Progenitor cell of endocrine pancreas (in vitro differentiated cells): ENCODE measurements at places on chromosomes 3 and 15. TPM values are rescaled to one million over a fixed set of nuclear protein-coding genes. Genes with fewer than 3 reads are reported as not detected.

The ARNT2 gene
- total RNA-seq: 37.3 and 38.9 TPM in 2 replicates

GRCh38 chr3:12884186-12884680 is 42.9 kb upstream of the RPL32 start:
- no peaks in the 10 kb centered on the region for H3K36me3 ChIP-seq
- H3K4me1 ChIP-seq: peaks cover 6% of the 10 kb centered on the region
- no peak overlapping the region for H3K27ac ChIP-seq
- no peak overlapping the region for H3K4me3 ChIP-seq

DNA sequence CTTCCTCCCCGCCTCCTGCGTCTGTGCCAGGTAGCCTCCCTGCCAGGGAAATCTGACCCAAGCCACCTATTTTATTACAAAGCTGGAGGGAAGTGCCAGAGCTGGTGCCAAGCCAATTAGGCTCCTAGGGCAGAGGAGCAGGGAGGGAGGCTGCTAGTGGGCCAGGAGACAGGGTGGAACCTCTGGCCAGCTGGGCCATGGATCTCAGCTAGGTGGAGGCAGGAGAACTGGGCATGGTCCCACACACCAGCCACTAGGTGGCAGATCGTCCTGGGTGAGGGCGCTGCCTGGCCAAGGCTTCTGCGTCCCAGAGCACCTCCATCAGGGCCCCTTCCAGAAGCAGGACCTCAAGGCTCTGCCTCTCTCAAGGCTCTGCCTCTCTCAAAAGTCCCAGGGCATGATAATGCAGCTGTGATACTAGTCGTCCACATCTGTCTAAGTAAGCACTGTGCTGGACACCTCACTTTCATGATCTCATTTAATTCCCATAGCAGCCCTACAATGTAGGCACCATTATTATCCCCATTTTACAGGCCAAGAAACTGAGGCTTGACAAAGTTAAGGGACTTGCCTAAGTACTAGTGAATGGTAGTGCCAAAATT is 4.5 kb upstream of the RFT1 start:
- H3K27ac ChIP-seq: no peak overlapping the region

The C3orf85 gene
- not detected in 2 replicates for total RNA-seq

The TTLL13 gene
- total RNA-seq: 0.69 TPM in 1 of 2 replicates, not detected in the other

GRCh38 chr3:54960082-54960481 is 32.2 kb upstream of the LRTM1 start:
- H3K27ac ChIP-seq: no peak overlapping the region
- H3K4me1 ChIP-seq: peaks cover 10% of the 10 kb centered on the region

The SCG5 gene
- total RNA-seq: 18.2 and 19.4 TPM in 2 replicates

- H3K4me3 ChIP-seq: no peak overlapping the region
- H3K4me1 ChIP-seq: no peaks in the 10 kb centered on the region
- H3K27me3 ChIP-seq: no peaks in the 10 kb centered on the region
- no peak for DNase-seq
Measured at GRCh38 chr3:119613201-119613600, 15.5 kb downstream of the PLA1A start.

DNA sequence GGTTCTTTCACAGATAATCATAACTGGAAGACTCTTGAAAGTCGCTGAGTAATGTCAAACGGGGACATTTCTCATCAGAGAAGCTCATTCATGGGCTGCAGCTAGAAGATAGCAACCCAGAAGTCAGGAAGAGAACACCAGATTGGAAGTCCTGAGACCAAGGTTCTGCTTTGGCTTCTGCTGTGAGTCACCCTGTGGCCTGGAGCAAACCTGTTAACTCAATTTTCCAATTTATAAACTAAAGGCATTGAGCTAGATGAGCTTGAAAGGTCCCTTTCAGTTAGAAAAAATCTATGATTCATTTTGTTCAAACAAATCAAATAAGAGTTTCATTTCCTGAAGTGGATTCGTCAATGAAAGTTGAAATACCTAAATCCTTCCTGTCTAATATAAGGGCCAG is 402.2 kb downstream of the EPHB1 start:
- peaks cover 3% of the 10 kb centered on the region for H3K4me1 ChIP-seq
- H3K27ac ChIP-seq: no peak overlapping the region
- DNase-seq: no peak

- no peak for DNase-seq
- no peak overlapping the region for H3K27ac ChIP-seq
- H3K27me3 ChIP-seq: no peaks in the 10 kb centered on the region
- H3K36me3 ChIP-seq: no peaks in the 10 kb centered on the region
- no peaks in the 10 kb centered on the region for H3K4me1 ChIP-seq
Measured at GRCh38 chr15:85986741-85987140, 92.9 kb upstream of the AGBL1 start.

The LRRC31 gene
- total RNA-seq: 0.67 and 1.2 TPM in 2 replicates

GRCh38 chr3:124078953-124079911 is 87.3 kb upstream of the ROPN1 start:
- peak overlapping the region; percentile 6 for H3K27ac ChIP-seq
- no peaks in the 10 kb centered on the region for H3K27me3 ChIP-seq
- no peak for DNase-seq
- peaks cover 4% of the 10 kb centered on the region for H3K4me1 ChIP-seq

DNA sequence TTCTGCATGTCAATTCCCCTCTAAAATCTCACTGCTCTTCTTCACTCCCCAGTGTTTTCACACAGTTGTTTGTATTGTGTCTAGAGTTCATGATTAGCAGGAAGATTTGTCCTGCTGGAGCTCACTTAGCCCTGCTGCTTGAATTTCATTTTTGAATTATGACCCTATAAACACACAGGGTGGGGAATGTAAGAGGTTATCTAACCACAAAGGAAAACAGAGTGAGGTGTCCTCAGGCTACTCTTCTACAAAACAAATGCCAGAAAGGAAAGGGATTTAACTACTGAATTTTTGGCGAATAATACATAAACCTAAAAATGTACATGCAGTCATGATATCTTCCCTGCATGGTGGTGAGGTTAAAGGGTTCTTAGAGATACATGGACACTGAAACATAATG is 215.1 kb upstream of the CNTN4 start:
- H3K36me3 ChIP-seq: no peaks in the 10 kb centered on the region
- H3K27ac ChIP-seq: no peak overlapping the region
- no peaks in the 10 kb centered on the region for H3K27me3 ChIP-seq
- no peak overlapping the region for H3K4me3 ChIP-seq
- no peaks in the 10 kb centered on the region for H3K4me1 ChIP-seq
- DNase-seq: no peak

DNA sequence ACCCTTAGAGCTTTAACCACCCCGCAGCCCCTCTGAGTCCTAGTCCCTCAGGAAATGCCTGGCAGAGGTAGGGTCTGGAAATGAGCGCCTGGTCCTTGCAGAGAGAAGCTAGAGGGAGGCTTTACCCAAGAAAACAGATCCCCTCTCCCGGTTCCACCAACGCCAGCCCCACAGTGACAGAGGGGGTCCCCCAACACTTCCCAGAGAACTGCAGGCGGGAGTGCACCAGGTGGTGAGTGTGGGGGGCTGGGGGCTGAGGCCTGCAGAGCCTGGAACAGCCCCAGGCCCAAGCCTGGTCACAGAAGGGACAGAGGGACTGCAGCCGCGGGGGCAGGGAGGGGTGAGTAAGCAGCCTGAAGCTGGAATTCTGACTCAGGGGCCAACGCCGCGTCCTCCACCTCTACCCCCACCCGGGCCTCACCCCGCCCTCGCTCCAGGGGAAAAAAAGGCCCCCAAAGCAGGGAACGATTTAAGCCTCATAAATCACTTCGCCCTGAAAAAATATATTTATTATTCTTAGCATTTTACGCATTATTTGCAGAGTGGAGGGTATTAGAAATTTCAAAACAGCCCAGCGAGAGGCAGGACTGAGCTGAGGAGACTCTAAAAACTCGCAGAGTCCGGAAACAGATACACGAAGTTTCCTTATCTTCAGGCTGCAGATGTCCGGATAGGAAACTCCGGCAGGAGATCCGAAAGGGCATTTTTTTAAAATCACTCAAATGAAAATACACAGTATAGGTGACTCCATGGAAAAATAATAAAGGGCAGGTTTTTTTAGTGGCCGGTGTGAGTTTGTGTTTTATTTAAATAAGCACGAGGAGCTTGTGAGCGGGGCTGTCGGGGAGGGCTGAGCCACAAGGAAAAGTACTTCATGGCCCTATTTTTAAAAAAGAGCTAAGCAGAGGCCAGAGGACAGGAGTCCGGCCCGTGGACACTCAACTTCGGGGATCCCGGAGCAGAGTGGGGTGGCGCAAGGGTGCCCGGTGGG is 10.0 kb downstream of the GATA2 start:
- H3K36me3 ChIP-seq: no peaks in the 10 kb centered on the region
- no peak for DNase-seq
- H3K4me3 ChIP-seq: no peak overlapping the region
- H3K27me3 ChIP-seq: peaks cover 87% of the 10 kb centered on the region

The SLC12A1 gene
- total RNA-seq: 0.16 TPM in 1 of 2 replicates, not detected in the other

The TMCO5A gene
- not detected in 2 replicates for total RNA-seq

- no peak overlapping the region for H3K4me3 ChIP-seq
- DNase-seq: no peak
- H3K4me1 ChIP-seq: peaks cover 69% of the 10 kb centered on the region
- H3K27ac ChIP-seq: no peak overlapping the region
Measured at GRCh38 chr15:37037071-37037655, 63.2 kb downstream of the MEIS2 start.

The TARS3 gene
- total RNA-seq: 19.5 and 21.5 TPM in 2 replicates

GRCh38 chr15:99345832-99346462 is 94.7 kb downstream of the LRRC28 start:
- no peak overlapping the region for H3K4me3 ChIP-seq
- peaks cover 10% of the 10 kb centered on the region for H3K36me3 ChIP-seq
- no peak for DNase-seq
- peaks cover 3% of the 10 kb centered on the region for H3K4me1 ChIP-seq
- no peaks in the 10 kb centered on the region for H3K27me3 ChIP-seq
- H3K27ac ChIP-seq: peak overlapping the region; percentile 31

- H3K27me3 ChIP-seq: no peaks in the 10 kb centered on the region
- no peaks in the 10 kb centered on the region for H3K36me3 ChIP-seq
- no peak overlapping the region for H3K27ac ChIP-seq
- peaks cover 6% of the 10 kb centered on the region for H3K4me1 ChIP-seq
- no peak overlapping the region for H3K4me3 ChIP-seq
Measured at GRCh38 chr3:64852738-64853137, 164.9 kb upstream of the ADAMTS9 start.

The AP3B2 gene
- 13.2 and 14.4 TPM in 2 replicates for total RNA-seq

GRCh38 chr3:59535791-59536221 is 486.0 kb upstream of the CFAP20DC start:
- no peak overlapping the region for H3K27ac ChIP-seq
- H3K4me1 ChIP-seq: peaks cover 29% of the 10 kb centered on the region
- no peaks in the 10 kb centered on the region for H3K36me3 ChIP-seq

The ALPK3 gene
- total RNA-seq: 122 TPM in 2 replicates

- H3K36me3 ChIP-seq: peaks cover 2% of the 10 kb centered on the region
- no peaks in the 10 kb centered on the region for H3K27me3 ChIP-seq
- H3K4me3 ChIP-seq: peak overlapping the region; percentile 72
- H3K4me1 ChIP-seq: peaks cover 17% of the 10 kb centered on the region
- no peak overlapping the region for H3K27ac ChIP-seq
- DNase-seq: no peak
Measured at GRCh38 chr15:41334293-41335120, 1.8 kb downstream of the NUSAP1 start.

The CD200 gene
- 37.4 and 42.1 TPM in 2 replicates for total RNA-seq
